ENCODE measurements at places on chromosomes 6 and 20.

DNA sequence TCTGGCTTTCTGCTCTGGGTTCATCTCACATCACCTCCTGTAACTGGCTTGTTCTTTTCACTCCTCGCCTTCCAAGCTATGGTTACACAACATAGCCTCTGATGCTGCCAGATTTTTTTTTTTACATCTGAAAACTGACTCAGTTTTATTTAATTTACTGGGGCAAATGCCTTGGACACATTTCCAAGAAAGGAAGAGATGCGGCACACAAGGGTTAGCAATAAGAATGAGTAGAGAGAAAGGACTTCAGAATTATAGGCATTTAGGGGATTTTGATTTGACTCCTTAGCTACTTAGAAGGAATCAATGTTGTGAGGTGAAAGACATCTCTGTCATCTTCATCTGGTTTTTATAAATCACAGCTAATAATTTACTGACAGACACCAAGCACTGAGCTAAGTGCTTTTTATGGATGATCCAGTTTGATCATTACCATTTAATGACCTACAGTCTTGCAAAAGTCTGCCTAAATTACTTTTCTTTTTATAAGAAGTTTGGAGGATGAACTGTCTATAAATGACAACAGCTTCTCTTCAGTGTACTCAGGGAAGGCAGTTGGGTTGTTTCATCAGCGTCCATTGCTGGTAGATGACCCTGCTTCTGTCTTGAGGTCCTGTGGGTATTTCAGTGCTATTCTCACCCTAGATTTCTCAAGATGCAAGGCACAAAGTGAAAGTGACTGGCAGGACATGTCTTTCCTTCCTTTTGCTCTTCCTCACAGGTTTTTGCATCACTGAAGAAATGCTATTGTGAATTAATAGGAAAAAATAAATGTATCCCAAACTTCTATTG lies 31.1 kb downstream of the LAMA4 start:
- no peak for DNase-seq

DNA sequence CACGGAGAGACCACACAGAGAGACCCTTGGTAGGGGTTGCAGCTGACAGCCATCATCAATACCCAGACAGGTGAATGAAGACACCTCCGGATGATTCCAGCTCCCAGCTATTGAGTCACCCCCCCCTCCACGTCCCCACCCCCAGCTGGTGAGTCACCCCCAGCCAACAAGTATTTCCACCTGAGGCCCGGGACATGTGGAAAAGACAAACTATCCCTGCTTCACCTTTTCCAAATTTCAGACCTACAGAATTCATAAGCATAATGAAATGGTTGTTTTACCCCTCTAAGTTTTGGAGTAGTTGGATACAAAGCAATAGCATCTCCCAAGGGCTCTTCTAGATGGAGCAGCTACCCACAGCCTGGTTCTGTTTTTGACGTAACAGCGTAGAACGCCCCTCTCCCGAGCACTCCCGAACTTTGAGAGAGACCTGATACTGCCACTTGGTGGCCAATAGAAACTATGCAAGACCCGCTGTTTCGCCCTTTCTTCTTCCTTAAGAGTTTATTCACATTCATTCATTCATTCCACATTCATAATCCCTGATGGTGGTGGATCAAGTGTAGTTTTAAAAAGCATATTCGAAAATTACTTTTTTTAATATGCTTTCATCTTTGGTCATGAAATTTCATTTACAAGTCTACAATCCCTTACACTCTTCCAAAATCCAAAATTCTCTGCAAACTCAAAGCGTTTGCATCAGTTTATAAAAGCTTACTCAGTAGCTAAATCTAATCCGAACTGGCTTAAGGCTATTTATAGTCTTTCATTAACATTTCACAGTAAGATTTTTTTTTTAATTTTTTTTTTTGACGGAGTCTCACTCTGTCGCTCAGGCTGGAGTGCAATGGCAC lies 15.1 kb upstream of the PPP1R16B start:
- no peak for DNase-seq

GRCh38 chr6:111781041-111781708 lies 92.1 kb downstream of the FYN start:
- no peak for DNase-seq

DNA sequence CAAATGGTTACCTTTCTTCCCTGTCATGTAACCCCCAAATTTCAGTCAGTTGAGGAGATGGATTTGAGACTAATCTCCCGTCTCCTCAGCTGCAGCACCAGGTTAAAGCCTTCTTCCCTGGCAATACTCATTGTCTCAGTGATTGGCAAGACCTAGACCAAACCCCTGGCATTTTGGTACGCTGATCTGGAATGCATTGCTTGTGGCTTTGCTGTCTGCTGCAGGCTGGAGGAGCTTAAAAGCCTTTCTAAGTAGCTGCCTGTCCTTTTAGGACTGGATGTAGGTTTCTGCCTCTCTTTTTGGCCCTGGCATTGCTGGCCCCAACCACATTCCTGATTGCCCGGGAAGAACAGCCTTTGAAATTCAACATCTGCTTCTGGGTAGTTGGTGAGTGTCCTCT lies 729.6 kb upstream of the GJE1 start:
- DNase-seq = no peak

- DNase-seq = no peak
Measured at GRCh38 chr6:89258912-89259311, 41.8 kb upstream of the GABRR1 start.

- no peak for DNase-seq
Measured at GRCh38 chr20:57218489-57218888, 48.0 kb downstream of the BMP7 start.

GRCh38 chr6:143405373-143406154 lies 44.9 kb downstream of the ADAT2 start:
- DNase-seq = no peak

DNA sequence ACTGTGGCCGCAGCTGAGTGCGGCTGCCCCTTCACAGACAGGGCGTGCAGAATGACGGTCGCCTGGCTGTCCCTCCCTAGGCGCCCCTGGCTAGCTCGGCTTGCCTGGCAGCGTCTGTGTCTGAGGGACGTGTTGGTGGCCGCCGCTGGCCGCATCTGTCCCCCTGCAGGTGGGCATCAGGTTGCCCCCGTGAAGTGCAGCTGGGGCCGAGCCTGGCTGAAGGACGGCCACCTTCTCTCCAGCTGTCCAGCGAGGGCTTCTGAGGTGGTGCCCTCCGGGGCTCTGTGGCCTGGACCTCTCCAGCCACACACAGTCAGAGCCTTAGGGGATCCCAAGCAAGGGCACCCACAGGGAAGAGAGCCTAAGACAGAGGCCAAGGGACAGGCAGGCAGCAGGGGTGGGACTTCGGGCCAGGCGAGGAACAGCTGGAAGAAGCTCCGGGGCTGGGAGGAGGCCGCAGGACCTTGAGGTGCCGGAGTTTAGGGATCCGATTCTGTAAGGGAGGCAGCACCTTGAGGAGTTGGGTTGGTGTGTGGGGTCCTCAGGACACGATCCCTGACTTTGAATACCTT lies 89.0 kb upstream of the EPB41L1 start:
- no peak for DNase-seq

DNA sequence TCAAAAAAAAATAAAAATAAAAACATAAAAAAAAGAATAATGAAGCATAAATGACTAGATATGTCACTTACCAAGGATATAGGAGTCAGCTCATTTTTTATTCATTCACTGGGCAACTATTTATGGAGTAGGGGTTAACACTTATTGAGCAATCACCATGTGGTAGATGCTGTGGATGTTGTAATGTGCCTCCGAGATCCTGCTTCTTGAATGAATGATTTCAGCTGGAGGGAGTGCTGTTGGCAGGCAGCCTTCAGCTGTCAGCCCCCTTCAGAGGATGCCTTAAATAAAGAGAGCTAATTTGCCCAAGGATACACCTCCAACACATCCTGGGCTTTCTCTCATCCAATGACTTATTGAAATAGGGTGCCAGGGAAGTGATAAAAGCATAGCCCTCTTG lies 229.5 kb upstream of the DTNBP1 start:
- no peak for DNase-seq
